ENCODE measurements at places on chromosomes 4 and X. TPM values are rescaled to one million over a fixed set of nuclear protein-coding genes. Genes with fewer than 3 reads are reported as not detected.

DNA sequence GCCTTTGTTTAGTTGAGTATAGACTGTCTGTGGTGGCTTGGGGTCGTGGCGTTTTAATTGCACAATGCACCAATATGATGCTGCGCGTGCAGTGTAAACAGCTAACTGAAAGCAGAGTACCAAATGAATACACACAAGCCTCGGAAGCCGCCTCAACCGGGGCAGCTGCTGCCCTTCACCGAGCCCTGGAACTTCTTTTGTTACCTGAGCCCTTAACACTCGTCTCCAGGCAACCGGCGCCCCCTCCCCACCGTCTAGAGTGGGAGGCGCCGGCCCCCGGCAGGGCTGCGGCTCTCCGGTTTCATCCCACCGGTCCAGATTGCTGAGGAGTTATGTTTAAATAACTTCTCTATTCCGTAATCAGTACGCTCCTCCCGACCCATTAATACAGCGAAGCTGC, 173.2 kb upstream of the TBL1X start:
- no peak for DNase-seq

DNA sequence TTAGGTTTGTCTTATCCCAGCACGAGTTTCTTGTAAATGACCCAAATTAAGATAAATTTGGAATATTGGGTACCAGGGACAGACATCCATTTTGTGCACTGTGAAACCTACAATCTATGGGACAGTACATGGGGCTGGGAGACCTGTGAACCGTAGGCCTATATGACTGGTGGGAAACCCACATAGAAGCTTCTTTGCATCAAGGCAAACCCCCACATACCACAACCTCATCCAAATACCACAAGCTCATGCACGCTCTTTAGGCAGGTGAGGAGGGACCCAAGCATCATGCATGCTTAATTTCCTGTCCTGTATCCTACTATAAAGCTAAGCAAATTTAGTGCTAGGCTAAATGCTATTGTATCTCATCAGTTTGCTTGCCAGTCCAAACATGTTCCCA, 47.8 kb downstream of the NIPAL1 start:
- no peak for DNase-seq

DNA sequence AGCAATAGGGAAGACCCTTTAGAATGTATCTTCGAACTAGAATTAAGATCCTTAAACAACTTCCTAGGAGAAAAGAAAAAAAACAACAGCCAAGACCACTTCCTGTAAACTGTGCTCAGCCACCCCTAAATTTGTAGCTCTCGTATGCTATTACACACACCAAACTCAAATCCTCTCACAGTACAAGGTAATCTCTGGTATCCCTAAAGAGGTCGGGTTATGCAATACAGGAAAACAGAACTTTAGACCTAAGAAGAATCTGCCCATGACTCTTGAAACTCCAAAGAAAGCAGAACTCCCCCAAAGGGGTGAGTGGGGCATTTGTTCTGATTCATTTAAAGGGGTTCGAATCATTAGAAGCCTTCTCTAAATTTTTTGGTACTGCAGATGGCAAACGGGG, 170.9 kb upstream of the CASK start:
- no peak for DNase-seq

ODAPH gene
- not detected for total RNA-seq

MAGED1 gene
- 84.2 TPM for total RNA-seq
